ENCODE measurements at places on chromosomes 12 and 14.

DNA sequence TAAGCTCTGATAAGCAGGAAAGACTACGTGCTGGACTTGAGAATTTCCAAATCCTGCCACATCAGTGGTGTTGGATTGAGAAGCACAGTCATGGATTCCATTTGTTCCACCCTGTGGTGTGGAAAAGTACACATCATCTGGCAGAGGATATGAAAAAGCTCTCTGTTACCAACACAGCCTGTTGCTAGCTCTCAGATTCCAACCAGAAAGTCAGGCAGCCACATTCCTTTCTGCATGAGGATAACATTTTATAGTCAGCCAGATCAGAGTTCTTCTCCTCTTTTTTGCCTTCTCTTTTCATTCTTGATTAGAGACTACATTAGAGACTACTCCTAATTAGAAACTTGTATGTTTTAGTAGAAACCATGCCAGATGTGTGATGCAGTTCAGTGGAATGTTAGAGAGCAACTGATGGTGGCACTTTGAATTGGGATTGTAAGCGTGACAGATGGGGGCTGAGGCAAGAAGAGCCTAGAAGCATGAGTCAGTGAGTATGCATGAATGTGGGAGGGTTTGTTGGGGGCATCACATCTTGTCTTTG lies 61.2 kb upstream of the STXBP6 start:
- DNase-seq = no peak

- peak; percentile 87 for DNase-seq
Observed at GRCh38 chr12:4881266-4882064, 28.2 kb upstream of the KCNA1 start.

GRCh38 chr14:65476273-65476941 lies 63.9 kb downstream of the FUT8 start:
- no peak for DNase-seq

DNA sequence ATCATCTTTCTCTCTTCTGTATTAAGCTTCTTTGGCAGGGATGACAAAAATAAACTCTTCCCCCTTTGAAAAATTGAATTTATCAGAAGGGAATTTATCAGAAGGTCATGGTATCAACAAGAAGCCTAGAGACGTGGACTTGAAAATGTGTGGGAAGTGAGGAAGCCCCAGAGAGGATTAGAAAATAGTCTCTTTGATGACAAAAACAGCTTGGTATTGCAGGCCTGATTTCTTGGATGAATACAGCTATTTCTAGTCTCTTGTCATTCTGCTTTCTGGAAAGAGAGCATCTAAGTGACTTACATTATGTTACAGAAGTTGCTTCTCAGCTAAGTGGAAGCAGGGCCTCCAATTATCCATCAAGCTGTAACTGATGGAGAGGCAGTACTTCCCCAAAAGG lies 111.1 kb downstream of the KITLG start:
- DNase-seq = no peak
